ENCODE measurements at places on chromosomes 7 and 10. TPM values are rescaled to one million over a fixed set of nuclear protein-coding genes. Genes with fewer than 3 reads are reported as not detected.

H2BK1 gene
- not detected for total RNA-seq

CUZD1 gene
- 0.30 TPM for total RNA-seq

COBL gene
- total RNA-seq: 0.69 TPM

STAG3 gene
- total RNA-seq: 1.6 TPM

SFTPA2 gene
- total RNA-seq: not detected

TRPV6 gene
- total RNA-seq: 1.9 TPM

IKZF5 gene
- total RNA-seq: 6.0 TPM

GRID2IP gene
- total RNA-seq: 0.24 TPM

RBM17 gene
- total RNA-seq: 39.4 TPM

ATP6V0A4 gene
- 0.28 TPM for total RNA-seq

PRRT4 gene
- 17.6 TPM for total RNA-seq

FANK1 gene
- 7.5 TPM for total RNA-seq

PRKCQ gene
- total RNA-seq: 3.7 TPM

TBC1D12 gene
- total RNA-seq: 7.7 TPM

MEIG1 gene
- not detected for total RNA-seq

FAM13C gene
- 11.2 TPM for total RNA-seq

MINDY4 gene
- total RNA-seq: 5.7 TPM

DNAJC2 gene
- 9.3 TPM for total RNA-seq

KDM7A gene
- 7.5 TPM for total RNA-seq

AKR1D1 gene
- total RNA-seq: 0.28 TPM

- peak; percentile 85 for DNase-seq
Measured at GRCh38 chr7:18508443-18509427, 13.2 kb downstream of the HDAC9 start.

DNA sequence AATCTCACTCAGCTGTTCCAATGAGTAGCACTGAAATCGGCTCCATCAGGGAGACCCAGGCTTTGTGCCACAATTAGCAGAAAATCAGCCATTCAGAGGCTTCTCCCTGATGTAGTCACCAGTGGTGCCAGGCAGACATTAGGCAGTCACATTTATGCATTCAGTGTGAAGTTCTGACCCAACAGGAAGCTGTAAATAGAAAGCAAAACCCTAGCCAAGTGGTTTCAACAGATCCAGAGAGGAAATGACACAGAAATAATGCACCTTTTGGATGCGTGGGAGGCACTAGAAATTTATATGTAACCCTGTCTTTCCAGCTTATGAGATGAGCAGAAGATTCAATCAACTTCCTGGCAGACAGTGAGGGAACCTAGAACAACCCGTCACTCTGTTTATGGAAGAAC lies 186.4 kb downstream of the PDE1C start:
- peak; percentile 59 for DNase-seq

DNA sequence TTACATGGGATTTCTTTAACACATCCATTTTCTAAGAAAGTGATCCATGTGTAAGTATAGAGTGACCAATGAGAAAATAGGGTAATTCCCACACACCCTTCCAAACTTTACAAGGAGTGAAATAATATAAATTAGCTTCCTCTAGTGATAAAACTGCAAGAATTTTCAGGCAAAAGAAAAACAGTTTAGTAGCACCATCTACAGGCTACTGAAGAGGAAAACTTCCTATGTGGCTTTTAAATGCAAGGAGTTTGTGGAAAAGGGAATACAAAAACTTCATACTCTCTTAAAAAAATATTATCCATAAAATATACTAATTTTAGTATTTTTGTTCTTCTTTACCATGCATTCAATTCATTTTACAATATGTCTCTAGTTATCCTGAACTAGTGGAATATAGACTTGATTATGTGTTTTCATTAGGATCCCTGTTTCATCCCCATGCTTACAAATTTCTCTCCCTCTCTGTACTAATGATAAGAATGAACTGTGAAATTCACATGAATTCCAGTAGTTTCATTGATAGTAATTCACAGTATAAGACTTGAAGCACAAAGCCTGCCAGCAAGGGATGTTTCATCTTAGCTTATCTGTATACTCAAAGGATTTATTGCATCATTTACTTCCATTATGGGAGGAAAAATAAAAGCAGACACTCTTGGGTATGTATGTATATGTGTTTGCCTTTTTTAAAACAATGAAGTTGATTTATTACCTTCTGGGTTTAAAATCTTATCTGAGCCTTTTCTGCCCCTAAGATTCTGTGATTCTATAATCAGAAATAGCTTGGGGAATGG lies 442.9 kb downstream of the AUTS2 start:
- DNase-seq: peak; percentile 43

- no peak for DNase-seq
Measured at GRCh38 chr7:24521917-24522623, 51.2 kb upstream of the PALS2 start.

GRCh38 chr7:76198202-76198601 lies 3.5 kb upstream of the SRRM3 start:
- DNase-seq: no peak

GRCh38 chr10:69726850-69727249 lies 74.9 kb upstream of the COL13A1 start:
- no peak for DNase-seq

DNA sequence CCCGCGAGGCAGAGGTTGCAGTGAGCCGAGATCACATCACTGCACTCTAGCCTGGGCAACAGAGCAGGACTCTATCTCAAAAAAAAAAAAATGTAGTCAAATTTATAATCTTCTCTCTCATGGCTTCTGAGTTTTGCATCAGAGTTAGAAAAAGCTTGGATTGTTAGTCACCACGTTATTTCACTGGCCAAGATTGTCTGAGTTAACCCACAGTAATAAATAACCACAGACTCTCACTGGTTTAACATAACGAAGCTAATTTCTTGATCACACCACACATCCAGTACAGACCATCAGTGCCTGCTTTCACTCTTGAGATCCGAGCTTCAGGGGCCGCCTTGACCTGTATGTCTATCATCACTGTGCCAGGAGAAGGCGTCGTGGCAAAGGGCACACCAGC lies 116.8 kb upstream of the JCAD start:
- DNase-seq: no peak

DNA sequence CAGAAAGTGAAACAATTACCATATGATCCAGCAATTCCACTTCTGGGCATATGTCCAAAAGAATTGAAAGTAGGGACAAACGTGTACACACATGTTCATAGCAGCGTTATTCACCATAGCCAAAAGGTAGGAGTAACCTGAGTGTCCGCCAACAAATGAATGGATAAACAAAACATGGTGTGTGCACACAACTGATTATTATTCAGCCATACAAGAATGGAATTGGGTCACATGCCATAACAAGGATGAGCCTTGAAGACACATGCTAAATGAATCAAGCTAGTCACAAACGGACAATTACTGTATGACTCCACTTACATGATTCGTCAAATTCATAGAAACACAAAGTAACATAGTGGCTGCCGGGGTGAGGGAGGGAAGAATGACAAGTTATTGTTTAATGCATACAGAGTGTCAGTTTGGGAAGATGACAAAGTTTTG lies 4.1 kb upstream of the OIT3 start:
- no peak for DNase-seq

DNA sequence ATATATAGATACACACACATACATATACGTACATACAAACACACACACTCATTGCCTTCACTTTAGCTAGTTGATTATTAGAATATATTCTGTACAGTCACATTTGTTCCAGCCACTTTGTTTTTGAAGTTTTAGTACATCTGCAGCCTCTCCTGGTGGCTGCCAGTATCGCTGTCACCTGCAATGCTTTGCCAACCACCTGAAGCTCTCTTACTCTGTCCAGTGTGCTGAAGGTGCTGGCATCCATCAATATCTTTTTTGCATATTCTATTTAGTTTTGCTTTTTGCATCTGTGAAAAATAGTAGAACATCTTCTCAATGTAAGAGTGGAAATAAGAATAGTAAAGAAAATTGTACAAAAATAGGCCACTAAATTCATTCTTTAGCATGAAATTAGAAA lies 388.6 kb downstream of the EXOC4 start:
- no peak for DNase-seq

DNA sequence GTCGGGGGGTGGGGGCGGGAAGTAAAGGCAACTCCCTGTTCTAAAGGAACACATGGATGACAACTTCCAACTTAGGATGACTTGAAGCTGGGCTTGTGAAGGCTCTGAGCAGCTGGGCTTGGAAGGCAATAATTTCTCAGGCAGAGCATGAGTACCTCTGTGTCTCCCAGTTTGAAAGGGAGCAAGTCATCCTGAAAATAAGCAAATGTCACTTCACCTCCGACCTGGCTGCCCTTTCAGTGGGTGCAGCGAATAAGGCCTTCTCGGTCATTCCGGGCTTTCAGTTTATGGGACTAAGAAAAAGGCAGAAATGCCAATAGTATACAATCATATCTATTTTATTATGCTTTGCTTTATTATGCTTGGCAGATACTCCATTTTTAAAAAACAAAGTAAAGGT lies 15.3 kb upstream of the ADAMTS14 start:
- no peak for DNase-seq

DNA sequence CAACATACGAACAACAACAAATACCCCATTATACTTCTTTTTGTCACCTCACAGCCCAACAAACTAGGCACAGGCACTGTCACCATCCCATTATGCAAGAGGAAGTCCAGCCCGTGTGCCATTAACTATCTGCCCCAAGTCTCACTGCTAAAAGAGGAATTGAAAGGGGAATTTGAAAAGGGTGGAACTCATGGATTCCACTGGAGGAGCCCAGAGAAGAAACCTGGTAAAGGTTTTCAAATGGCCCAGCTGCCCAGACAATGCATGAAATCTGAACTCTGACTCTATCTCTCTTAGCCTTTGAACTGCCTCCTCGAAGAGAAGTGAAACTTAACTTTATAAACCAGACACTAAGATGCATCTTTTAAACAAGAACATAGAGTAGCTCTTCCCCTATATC lies 130.0 kb downstream of the PLXNA4 start:
- no peak for DNase-seq

DNA sequence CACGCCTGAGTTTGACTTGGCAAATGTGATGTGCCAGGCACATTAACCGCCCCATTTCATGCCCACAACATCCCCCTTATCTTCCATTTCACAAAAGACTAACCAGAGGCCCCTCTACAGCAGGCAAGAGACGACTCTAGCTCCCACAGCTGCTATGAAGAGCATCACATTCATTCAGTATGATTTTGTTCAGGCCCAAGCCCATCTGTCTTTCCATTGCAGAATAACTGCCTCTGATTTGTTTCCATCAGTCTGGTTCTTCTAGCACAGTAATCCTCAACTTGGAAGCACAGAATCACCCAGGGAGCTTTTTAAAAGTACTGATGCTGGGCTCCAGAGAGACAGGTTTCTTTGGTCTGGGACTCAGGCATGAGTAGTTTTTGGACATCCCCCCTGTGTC lies 169.7 kb downstream of the NEURL1 start:
- DNase-seq: no peak

DNA sequence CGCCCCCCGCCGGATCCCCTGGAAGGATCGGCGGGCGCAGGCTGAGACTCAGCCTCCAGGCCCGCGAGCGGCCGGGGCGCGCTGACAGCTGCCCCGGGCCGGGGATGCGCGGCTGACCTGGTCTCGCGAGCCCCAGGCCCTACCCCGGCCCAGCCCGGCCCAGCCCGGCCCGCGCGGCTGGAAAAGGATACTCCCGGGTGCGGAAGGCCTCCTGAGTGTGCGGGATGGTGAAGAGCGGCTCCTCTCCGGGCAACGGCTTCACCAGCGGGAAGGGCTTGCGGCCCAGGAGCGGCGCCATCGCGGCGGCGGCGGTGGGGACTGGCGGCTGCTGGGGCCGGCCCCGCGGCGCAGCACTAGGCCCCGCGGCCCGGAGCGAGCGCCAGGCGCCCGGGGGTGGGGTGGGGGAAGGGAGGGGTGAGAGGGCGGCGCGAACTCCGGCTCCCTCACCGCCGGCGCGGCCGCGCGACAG lies 423 bp downstream of the BAZ1B start:
- DNase-seq: no peak

GRCh38 chr7:103821092-103821491 lies 168.4 kb downstream of the RELN start:
- DNase-seq: no peak

- no peak for DNase-seq
Measured at GRCh38 chr10:11535346-11535959, 76.0 kb downstream of the USP6NL start.

GRCh38 chr7:23261843-23262452 lies 15.4 kb downstream of the GPNMB start:
- DNase-seq: peak; percentile 78

DNA sequence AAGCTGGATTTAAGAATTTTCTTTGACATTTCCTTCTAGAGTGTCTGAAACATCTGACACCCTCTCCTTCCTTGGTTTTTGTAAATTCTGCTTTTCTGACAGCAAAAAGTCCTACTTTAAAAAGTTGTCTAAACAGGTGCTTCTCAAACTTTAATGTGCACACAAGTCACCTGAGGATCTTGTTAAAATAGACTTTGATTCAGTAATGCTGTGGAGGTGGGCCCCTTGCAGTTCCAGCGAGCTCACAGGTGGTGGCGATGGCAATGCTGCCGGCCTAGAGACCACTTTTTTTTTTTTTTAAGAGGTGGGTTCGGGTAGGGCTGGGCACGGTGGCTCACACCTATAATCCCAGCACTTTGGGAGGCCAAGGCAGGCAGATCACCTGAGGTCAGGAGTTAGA lies 77.1 kb downstream of the ABCC2 start:
- no peak for DNase-seq

GRCh38 chr10:24453404-24453830 lies 244.5 kb downstream of the KIAA1217 start:
- DNase-seq: no peak

GRCh38 chr7:105376908-105377533 lies 11.7 kb downstream of the SRPK2 start:
- no peak for DNase-seq

DNA sequence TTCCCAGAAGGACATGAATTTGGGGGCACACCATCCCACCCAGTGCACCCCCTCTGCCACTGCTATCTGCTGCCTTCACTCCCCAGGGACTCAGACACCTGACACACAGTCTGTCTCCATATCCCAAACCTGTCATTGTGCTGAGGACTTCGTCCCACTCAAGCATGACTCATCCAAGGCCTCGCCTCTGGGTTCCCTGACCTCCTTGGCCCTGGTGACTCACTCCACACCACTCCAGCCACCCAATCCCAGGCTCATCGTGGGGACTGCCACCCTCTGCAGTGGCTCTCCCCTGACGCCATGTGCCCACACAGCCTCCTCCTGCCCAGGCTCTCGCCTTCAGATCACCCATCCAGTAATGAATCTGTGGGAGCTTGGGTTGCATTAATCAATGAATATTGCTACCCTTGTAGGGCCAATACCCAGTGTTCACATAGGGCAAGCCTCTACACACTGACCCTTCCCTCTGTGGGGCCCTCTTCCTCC lies 6.6 kb upstream of the INSIG1 start:
- peak; percentile 17 for DNase-seq

DNA sequence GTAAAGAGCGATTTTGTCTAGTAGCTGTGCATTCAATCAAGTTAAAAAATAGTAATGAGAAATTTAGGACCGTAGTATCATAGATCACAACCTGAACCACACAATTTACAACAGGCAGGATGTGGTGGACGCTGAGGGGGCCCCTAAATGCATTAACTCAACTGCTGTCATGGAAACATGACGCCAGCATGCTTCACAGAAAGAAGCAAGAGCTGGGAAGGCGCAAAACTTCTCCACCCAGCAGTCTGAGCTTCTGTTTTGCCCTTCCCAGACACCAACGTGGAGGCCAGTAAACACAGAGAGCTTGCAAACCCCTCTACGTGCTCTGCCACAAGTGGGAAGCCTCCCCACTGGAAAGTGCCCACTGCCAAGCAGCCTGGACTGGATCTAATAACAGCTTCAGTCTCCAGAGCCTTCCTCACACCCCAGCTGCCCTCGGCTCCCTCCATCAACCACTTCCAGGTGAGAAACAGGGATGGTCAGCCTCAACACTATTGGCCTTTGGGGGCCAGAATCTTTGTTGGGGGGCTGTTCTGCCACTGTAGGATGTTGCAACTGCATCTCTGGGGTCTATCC lies 151.8 kb downstream of the SFMBT2 start:
- DNase-seq: no peak

- DNase-seq: no peak
Measured at GRCh38 chr7:107865956-107866775, 24.8 kb upstream of the DLD start.

Data from cardiac muscle cell (in vitro differentiated cells and primary cell).